ENCODE measurements at places on chromosomes 16 and 17. TPM values are rescaled to one million over a fixed set of nuclear protein-coding genes. Genes with fewer than 3 reads are reported as not detected.

DNA sequence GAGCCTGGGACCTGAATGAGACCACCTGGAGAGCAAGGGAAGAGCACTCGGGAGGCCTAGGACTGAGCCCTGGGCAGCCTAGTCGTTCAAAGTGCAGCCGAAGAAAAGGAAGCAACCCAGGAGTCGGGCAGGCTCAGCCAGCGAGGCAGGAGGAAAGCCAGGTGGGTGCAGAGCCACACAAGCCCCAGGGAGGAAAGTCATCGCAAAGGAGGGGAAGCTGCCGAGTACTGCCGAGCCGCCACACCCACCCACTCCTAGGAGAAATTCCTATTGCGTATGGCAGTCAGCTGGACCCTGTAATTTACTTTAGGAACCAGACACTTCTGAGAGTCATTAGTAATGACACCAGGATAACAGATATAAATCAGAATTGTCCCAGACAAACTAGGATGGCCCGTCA is 187.6 kb downstream of the KATNIP start:
- DNase-seq = no peak
- no peaks in the 10 kb centered on the region for H3K36me3 ChIP-seq
- H3K27ac ChIP-seq = no peak overlapping the region
- H3K4me1 ChIP-seq = no peaks in the 10 kb centered on the region
- no peaks in the 10 kb centered on the region for H3K27me3 ChIP-seq

ZNF597 gene
- total RNA-seq = 3.8 TPM

SGCA gene
- not detected for total RNA-seq

GRCh38 chr16:1919327-1919998 is 1.2 kb upstream of the HS3ST6 start:
- peaks cover 32% of the 10 kb centered on the region for H3K4me1 ChIP-seq
- no peak overlapping the region for H3K27ac ChIP-seq
- peaks cover 86% of the 10 kb centered on the region for H3K27me3 ChIP-seq
- H3K36me3 ChIP-seq = no peaks in the 10 kb centered on the region
- peak; percentile 39 for DNase-seq

TBC1D3D gene
- not detected for total RNA-seq

DNA sequence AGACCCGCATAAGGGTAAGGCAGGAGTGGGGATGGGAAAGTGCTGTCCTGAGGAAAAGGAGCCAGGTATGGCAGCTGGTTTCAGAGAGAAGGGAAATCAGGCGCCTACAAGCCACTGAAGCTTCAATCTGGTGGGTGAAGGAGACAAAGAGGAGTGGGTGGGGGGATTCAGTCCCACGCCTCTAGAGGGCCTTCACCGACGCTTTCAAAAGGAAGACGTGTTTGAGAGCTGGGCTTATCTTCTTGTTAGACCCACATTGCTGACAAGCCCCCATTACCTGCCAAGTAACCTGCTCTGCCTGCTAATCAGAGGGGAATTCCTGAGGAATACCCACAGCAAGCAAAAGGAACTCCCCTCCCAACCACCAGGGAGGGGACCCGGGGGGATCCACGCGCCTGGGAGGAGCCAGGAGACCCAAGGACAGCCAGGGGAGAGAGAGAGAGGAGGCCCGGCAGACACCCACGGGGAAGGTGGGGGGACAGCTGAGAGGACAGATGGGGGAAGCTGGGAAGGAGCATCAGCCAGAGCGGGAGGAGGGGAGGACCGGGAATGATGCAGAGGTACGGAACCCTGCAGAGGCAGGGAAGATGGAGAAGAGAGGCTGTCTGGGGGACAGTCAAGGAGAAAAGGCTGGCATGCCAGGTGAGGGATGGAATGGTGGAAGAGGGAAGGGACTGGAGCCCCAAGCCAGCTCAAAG is 1.0 kb downstream of the MTMR4 start:
- H3K27me3 ChIP-seq = no peaks in the 10 kb centered on the region
- H3K27ac ChIP-seq = peak overlapping the region; percentile 95
- peak overlapping the region; percentile 95 for H3K4me3 ChIP-seq
- DNase-seq = no peak
- H3K36me3 ChIP-seq = peaks cover 37% of the 10 kb centered on the region
- peaks cover 19% of the 10 kb centered on the region for H3K4me1 ChIP-seq

DNA sequence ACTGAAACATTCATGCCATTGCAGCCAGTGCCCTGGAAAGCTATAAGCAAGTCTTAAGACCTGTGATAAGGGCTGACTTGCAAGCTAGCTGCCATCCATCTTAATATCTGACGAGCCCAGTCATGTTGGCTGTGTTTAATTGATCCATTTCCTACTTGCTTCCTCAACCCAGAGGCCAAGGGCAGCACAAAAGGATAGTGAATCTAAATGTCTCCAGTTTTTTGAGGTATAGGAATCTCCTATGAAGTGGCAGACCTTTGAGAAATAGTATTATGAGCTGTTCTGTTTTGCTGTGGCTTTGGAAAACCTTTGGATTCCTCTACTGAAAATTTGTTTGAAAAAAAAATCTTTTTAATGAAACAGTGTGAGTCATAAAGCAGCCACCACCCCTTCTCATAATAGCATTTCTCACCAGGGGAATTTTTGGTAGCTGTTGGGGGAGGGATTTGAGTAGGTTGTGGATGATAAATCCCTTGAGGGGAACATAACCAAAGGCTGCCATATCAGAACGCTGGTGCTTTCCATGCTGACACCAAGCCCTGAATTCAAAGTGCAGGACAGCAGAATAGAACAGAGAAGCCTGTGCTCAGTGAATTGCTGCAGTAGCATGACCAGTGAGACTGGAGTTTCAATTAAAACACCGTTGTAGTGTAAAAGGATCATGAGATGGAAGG is 12.9 kb downstream of the ZNRF1 start:
- H3K27ac ChIP-seq = peak overlapping the region; percentile 51
- peaks cover 19% of the 10 kb centered on the region for H3K4me1 ChIP-seq
- no peak for DNase-seq
- H3K36me3 ChIP-seq = no peaks in the 10 kb centered on the region

- no peaks in the 10 kb centered on the region for H3K36me3 ChIP-seq
- H3K27ac ChIP-seq = no peak overlapping the region
- no peak overlapping the region for H3K4me3 ChIP-seq
- H3K4me1 ChIP-seq = peaks cover 27% of the 10 kb centered on the region
- H3K27me3 ChIP-seq = peaks cover 99% of the 10 kb centered on the region
- no peak for DNase-seq
These were observed 3.5 kb downstream of the TMEM132E start for GRCh38 chr17:34582901-34583245.

- H3K27ac ChIP-seq = peak overlapping the region; percentile 14
- no peak for DNase-seq
- peaks cover 13% of the 10 kb centered on the region for H3K36me3 ChIP-seq
- no peaks in the 10 kb centered on the region for H3K4me1 ChIP-seq
- H3K27me3 ChIP-seq = no peaks in the 10 kb centered on the region
These were observed 84.4 kb downstream of the OR1D5 start for GRCh38 chr17:2978991-2979390.

GRCh38 chr16:89909777-89910716 is 8.6 kb upstream of the MC1R start:
- peak; percentile 91 for DNase-seq
- no peak overlapping the region for H3K4me3 ChIP-seq
- no peaks in the 10 kb centered on the region for H3K36me3 ChIP-seq
- H3K4me1 ChIP-seq = 0 out of 2 replicates have a peak, but pooled peaks cover 4% of the 10 kb centered on the region

Measured in GM23338 (cell line).